ENCODE measurements at places on chromosomes 4 and X.

- no peak for DNase-seq
These were observed 133.8 kb downstream of the KLHL13 start for GRCh38 chrX:117982694-117983392.

DNA sequence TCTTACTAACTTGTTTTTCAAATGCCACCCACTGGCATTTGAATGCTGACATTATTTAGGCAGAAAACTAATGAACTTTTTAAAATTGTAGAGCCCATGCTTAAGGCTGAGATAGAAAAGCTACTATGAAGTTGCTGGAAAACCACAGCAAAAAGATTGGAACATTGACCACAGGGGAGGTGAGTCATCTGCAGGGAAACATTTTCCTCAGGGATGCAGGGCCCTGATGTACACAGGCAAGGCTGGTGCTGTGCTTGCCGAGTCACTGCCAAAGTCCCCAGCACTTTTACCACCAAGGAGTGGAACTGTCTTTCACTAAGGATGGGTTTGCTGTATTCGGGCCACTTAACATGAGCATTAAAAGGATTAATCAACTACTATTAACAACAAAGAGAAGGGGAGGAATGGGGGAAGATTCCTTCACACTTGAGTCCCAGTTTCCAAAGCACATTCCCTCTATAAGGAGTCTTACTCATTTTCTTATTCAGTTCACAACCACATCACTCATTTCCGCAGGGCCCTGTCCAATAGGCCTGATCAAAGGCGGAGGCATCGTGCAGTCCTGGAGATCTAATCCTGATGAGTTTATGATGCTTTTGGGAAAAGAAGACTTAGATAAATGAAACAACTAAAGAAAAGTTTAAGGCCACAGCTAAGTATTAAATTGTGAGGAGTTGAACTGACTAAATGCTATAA is 202.9 kb upstream of the NPY2R start:
- DNase-seq: no peak

DNA sequence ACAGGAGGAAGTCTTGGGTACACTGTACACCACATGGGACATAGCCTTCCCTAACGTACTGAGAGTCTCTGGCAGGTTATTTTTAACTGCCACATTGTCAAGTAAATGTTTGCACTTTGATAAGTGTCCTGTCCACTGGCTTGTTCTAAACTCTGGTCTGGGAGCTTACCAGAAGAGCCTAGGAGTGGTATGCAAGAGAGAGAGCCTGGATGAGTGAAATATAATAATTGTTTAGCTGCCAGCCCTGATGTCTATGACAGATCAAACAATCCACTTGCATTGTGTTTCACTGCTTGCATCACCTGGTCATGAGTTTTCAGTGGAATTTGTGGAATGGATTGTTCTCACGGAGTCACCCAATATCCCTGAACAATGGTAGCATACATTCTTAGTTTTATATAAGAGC is 91.6 kb downstream of the SHROOM3 start:
- DNase-seq: no peak

- no peak for DNase-seq
These were observed 7.2 kb downstream of the TIMM17B start for GRCh38 chrX:48890296-48890925.

GRCh38 chrX:97372001-97372766 is 488.5 kb downstream of the RPA4 start:
- no peak for DNase-seq

DNA sequence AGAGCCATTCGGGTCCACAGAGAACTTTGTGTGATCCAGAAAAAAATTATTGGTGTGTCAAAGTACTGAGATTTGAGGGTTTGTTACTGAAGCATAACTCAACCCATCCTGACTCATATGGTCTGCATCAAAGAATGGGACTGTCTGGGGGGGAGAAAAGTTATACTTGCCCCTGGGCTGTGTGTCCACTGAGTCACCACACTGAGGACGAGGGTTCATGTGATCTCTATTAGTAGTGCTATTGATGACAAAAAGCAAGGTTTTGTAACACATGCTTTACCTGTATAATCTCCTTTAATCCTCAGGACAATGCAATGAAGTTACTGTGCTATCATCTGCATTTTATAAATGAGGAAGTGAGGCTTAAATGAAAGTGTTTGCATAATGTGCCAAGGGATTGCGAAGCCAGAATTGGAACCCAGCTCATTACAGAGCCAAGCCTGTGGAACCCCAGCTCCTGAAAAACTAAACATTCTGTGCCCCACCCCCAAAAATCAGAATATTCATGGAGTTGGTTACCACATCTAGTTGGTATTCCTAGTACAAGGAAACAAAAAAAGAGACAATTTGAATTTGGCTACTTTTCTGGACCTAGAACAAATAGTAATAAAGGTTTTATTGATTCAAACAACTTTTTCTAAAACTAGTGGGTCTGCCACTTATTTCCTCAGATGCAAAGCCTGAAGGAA is 31.2 kb downstream of the CCDC149 start:
- DNase-seq: no peak

DNA sequence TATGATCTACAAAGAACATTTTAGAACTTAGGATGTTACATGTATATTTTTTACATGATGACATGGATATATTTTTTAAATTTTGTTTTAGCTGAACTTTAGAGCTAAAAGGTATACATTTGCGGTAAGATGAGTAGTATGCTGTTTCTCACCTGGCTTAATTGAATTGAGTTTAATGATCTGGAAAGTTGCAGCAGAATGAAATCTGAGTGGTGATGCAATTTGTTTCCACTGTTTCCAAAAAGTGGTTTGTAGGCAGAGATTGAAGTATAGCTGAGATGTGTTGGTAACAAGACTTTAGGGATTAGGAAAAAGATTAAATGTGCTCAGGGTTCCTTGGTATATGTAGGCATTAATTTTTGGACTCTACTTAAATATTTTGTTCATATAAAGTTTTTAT is 68.1 kb downstream of the HPF1 start:
- no peak for DNase-seq
